Vagina (tissue), 2 donors: ENCODE measurements at places on chromosomes 4 and X.

GRCh38 chrX:142819461-142819860, 206.3 kb upstream of the SPANXN4 start:
- no peak for DNase-seq

GRCh38 chrX:30483996-30484395, 93.6 kb downstream of the TASL start:
- no peak for DNase-seq

GRCh38 chr4:141459020-141459419, 177.4 kb upstream of the IL15 start:
- no peak for DNase-seq

DNA sequence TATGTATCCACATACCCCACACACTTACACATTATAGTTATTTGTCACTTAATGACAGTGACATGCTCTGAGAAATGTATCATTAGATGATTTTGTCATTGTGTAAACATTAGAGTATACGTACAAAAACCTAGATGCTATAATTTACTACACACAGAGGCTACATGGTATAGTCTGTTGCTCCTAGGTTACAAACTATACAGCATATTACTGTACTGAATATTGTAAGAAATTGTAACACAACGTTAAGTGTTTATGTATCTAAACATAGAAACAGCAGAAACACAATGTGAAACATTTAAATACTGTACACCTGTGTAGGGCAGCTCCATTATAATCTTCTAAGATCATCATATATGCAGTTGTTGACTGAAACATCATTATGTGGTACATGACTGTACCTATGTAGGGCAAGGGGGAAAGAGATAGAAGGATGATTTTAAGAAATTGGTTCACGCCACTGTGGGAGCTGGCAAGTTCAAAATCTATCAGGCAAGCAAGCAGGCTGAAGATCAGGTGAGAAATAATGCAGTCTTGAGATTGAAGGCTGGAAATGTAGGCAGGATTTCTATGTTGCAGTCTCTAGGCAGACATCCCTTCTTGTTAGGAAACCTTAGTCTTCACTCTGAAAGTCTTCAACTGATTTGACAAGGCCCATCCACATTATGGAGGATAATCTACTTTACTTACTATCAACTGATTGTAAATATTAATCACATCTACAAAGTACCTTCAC, 78.0 kb upstream of the CPEB2 start:
- DNase-seq = no peak

DNA sequence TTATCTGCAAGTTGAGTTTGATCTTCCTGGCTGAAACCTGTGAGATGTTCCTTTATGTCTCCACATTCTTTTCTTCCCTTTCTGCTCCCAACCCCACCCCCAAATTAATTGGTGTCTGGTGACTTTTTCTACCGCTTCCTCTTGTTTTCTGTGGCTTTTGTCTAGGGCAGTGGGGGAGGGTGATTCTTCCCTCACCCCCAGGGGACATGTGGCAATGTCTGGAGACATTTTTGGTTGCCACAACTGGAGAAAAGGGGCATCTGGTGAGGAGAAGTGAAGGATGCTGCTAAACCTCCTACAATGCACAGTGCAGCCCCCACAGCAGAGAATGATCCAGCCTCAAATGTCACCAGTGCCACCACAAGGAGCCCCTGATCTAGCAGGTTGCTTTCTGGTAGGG, 152.9 kb downstream of the NHS start:
- no peak for DNase-seq

DNA sequence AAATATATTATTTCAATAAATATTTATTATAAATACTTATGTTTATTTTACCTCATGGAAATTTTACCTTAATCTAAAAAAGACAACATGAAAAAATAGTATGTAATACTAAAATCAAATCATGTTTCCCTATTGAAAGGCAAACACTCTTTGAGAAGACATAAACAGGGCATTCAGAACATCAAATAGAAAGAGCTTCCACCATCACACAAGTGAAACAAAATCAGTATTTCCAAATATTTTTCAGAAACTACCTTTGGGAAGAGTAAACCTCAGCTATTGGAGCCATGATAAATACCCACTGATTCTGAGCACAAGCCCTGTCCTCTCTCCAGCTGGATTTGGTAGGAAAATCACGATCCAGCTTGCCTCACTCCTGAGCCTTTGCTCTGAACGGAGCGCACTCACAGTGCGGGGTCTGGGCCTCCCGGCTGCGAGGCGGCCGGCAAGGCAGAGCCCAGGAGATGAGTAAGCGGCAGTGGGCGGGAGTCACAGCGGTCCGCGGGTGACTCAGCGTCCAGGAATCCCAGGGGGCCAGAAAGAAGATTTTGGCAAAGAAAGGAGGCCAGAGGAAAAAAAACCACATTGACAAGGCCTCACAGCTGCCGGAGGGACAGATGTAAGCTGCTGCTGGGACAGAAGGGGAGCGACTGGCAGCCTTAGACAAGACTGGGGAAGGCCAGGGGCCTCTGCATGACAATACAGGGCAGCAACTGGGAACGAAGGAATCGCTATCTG, 14.7 kb upstream of the ANXA5 start:
- no peak for DNase-seq

- DNase-seq = no peak
Measured at GRCh38 chrX:9586992-9587392, 122.1 kb downstream of the TBL1X start.

DNA sequence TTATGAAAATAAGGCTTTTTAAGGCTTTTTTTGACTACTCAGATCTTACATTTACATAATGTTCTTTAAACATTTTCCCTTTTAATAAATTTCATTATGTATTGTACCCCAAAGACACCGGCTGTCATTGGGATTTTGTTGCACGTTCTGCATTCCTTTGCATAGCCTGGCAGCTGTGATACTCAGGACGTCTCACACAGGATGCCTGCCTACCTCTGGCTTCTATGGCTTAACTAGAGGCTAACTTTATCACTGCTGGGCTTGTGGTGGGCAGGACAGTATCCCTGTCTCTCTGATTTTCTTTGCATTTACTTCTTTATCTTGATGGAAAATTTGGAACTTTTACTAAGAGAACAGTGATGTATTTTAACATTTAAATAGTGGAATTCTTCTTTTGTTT, 147.8 kb downstream of the BMPR1B start:
- DNase-seq = no peak

- no peak for DNase-seq
Measured at GRCh38 chrX:138651494-138651893, 60.0 kb downstream of the FGF13 start.

DNA sequence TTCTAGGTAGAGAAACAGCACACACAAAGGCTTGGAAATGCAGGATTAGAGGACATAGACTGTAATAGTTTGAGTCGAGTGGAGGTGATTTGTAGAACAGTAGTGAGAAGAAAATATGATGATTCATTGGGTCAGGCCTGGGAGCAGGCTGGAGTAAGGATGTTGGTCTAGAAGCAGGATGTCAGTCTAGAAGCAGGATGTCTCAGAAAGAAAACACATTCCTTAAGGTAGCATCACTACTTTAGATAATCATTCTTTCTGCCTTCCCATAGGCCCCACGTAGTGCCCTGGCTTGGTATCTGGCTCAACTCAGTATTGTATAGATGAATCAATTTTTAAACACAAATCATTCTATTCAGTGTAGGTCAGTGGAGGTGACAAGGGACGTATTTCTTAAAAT, 11.2 kb upstream of the DACH2 start:
- no peak for DNase-seq

- DNase-seq = no peak
Measured at GRCh38 chr4:183887351-183887750, 17.8 kb upstream of the STOX2 start.

- DNase-seq = no peak
Measured at GRCh38 chrX:130347321-130347720, 7.6 kb downstream of the SLC25A14 start.

DNA sequence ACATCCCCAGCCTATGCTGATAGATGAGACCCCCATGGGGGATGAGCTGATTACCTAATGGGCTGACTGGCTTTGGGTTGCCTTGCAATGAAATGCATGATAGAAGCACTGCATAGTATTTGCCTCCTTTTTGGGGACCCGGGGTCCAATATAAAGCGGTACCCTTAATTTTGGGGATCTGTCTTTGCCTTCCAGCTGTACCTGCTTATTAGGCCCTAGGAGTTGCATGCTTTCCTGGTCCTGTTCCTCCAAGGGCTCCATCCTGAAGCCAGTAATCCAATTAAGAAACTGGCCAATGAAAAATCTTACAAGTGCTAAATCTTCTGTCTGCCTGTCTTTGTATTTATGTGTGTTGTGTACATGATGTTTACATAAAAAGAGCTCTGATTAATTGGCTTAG, 791.6 kb downstream of the TRIML1 start:
- DNase-seq = no peak

DNA sequence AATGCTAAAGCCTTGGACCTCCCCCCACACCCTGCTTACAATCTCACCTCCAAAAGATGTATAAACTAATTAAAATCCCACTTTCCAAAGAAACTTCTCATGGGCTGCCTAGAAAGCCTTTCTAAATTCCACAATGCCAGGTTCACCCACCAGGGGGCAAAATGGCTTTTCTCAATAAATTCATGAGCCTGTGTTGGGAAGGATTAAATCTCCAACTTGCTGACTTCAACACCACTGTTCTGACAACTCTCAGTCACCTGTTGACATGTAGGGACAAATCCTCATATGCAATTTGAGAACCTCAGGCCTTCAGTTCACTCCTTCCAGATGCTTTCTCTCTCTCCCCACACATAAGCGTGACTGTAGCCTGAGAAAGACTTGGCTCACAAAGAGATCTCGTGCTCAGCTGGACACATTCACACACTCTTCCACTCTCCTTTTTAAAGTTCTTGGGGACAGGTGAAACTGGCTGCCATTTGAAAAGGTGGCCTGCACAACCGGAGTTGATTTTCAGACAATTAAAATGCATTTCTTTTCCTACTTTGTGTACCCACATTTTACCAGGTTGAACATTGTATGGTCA, 88.6 kb upstream of the PRPS2 start:
- no peak for DNase-seq

DNA sequence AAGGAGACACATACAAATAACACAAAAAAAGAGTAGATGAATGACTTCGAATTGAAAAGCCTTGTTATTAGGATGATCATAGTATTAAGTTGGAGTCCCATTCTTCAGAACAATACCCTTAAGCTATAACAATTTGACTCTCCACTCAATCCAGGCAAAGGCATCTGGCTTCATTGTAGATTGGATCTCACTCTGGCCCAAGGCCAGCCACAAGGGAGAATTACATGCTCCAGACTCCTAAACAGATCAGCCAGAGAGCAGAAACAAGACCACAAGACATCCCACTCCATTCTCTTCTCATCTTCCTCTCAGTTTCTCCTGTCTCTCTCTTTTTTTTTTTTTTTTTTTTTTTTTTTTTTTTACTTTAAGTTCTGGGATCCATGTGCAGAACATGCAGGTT, 213.9 kb downstream of the DHX15 start:
- DNase-seq = no peak

DNA sequence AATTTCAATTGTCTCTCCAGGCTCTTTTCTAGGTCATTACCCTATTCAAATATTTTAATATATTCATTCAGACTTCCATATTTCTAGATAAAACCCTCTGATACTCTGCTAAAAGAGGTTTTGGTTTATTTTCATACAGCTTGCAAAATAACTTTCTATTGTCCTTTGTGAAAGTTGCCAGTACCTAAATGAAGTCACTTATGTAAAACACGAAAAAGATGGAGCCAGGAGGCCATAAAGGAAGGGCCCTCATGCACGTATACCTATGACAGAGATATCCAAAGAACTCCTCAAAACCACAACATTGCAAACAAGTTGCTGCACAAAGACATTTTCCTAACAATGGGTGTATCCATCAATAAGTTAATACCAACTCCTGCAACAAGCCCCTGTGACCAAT, 25.7 kb upstream of the ELOVL6 start:
- DNase-seq = no peak

DNA sequence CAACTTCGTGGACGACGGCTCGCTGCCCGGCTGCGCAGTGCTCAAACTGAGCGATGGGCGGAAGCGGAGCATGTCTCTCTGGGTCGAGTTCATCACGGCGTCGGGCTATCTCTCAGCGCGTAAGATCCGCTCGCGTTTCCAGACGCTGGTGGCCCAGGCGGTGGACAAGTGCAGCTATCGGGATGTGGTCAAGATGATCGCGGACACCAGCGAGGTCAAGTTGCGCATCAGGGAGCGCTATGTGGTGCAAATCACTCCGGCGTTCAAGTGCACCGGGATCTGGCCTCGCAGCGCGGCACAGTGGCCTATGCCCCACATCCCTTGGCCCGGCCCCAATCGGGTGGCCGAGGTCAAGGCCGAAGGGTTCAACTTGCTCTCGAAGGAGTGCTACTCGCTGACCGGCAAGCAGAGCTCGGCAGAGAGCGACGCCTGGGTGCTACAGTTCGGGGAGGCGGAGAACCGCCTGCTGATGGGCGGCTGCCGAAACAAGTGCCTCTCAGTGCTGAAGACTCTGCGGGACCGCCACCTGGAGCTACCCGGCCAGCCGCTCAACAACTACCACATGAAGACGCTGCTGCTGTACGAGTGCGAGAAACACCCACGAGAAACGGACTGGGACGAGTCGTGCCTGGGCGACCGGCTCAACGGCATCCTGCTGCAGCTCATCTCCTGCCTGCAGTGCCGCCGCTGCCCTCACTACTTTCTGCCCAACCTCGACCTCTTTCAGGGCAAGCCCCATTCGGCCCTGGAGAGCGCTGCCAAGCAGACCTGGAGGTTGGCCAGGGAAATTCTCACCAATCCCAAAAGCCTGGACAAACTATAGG, 1.5 kb downstream of the MAB21L2 start:
- no peak for DNase-seq

DNA sequence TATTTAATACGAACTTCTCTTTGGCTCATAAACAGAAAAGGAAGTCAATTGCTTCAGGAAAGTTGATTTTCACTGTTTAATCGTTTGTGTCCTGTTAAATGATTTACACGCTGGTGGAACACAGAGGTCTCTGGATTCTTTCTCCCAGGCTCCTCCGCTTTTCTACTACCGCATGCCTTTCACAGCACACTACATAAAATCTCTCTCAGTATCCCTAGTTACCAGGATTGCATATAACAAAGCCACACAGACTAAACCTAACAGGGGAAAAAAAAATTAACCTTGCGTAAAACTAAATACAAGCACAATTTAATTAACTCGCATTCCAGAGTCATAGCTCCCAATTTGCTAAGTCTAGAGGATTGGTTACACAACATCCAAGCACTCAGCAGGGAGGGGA, 133.9 kb downstream of the CORIN start:
- DNase-seq = no peak

GRCh38 chr4:734075-734474, 28.4 kb downstream of the PCGF3 start:
- DNase-seq = no peak

GRCh38 chr4:3613967-3614730, 81.9 kb upstream of the LRPAP1 start:
- DNase-seq = no peak

DNA sequence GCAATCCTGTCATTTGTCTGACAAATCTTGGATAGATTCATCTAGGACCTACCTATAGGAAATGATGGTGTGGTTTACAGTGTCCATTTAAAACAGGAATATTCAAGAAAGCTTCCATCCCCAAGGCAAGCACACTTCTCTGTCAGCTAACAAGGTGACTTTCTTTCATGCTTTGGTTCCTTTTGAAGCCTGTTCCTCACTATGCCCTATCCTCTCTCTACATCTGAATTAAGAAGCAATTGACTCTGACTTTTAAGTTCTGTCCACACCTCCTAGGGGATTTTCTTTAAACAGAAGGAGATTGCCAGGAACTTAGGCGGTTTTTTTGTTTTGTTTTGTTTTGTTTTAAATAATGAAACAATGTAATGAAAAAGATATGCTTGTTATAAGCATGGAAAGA, 1181.4 kb upstream of the TENM3 start:
- no peak for DNase-seq

- DNase-seq = no peak
Measured at GRCh38 chr4:173185847-173186510, 17.4 kb downstream of the GALNT7 start.
